ENCODE measurements at places on chromosomes 2 and 18.

DNA sequence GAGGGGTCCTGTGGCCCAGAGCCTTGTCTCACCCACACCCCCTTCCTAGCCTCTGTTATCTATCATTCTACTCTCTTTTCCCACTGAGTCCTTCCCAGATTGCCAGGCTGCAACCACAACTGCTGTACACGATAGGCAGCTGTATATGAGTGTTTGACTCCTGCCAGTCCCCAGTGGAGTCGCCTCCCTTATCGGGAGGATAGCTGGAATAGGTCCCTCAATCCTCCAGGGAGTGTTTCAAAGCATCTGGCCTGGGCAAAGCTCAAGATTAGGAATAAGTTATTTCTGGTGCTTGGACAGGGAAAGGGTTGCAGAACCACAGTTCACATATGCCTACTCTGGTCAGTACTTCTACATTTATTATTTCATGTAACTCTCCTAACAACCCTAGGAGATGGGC lies 4.8 kb downstream of the MSGN1 start:
- DNase-seq, result no peak

GRCh38 chr2:180662521-180662920 lies 317.9 kb upstream of the UBE2E3 start:
- no peak for DNase-seq

DNA sequence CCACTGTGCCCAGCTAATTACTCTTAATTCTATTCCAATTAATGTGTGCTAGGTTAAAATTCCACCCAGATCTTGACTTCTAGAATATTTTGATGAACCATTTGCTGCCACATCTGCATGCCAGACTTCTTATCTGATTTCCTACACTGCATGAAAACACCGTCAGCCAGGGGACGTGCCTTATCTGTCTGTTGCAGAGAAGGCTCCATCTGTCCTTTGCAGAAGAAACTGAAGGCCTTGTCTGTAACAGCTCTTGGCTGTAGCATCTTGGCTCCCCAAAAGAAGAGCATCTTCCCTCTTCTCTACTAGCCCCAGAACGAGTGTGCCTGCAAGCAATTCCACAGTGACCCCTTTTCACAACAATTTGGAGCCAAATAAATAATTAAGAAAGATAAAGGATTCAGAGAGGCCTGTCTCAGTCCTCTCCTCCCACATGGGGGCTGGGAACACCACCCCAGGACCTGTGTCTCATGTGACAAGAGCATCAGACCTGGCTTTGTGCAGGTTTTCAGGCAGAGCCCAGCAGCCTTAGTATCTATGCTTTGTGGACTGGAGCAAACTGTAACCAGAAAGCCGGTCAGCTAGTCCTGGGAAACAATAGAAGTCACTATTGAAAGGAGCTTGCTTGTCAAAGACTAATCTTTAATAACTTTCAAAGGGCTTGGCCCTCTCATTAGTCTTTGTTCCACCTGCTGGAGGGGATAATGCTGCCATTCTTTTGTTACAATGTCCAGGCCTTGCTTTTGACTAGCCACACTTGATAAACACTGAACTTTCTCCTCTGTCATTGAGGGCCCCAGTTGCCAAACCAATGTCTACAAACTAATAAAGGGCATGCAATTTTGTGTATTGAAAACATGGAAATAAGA lies 84.0 kb upstream of the NEUROD1 start:
- no peak for DNase-seq

- DNase-seq, result peak; percentile 51
Observed at GRCh38 chr2:150513647-150514046, 26.2 kb upstream of the RND3 start.

DNA sequence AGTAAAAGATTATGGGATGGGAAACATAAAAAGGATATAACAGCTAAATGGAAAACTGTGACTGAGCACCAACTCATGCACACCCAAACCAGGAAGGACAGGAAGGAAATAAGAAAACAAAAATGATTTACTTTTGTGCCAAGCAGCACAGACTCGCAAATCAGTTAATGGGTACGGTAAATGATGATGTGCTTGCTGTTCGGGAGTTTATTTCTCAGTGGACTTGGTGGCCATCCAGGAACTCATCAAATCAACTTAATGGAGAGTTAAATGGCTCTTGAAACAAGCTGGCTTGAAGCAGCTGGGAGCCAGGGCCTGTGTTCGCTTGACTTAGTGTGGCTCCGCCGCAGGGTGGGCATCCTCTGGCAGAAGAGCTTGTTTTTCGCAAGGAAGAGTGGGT lies 36.2 kb downstream of the MTCL1 start:
- DNase-seq, result no peak

DNA sequence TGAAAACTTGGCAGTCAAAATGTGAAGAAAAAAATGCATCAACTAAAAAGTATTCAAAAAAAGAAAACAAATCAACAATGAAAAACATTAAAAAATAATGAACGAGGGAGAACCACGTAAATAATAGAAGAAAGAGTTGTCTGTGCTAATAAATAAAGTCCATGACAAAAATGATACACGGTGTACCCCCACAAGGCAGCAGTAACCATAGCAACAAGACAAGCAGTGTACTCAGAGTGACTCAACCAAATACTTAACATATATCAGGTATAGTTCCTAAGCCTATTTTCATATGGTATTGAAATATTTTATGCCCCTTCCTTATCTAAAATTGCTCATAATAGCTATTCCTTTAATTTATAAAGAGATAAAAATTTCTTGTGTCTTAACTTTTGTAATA lies 162.3 kb upstream of the TMEM200C start:
- no peak for DNase-seq

DNA sequence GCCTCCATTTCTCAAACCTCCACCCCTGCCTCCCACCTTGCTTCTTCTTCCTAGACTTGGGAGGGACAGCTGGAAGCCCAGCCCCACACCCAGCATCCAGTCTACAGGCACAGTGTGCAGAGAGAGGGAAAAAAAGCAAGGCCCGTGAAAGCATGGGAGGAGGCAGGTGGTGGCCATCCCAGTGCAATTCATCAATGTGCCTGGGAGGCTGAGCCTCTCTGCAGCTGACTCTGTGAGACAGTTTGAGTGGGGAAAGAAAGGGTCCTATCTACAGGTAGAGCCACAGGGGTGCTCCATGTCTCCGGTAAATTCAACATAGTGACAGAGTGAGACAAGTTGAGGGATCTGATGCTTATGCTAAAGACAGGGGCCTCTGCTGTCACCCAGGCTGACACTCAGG lies 340.6 kb downstream of the DYSF start:
- no peak for DNase-seq

All from stromal cell of bone marrow (primary cell).